ENCODE measurements at places on chromosomes 2 and 18. TPM values are rescaled to one million over a fixed set of nuclear protein-coding genes. Genes with fewer than 3 reads are reported as not detected.

The C2orf80 gene
- not detected for total RNA-seq

The SCG2 gene
- total RNA-seq = not detected

The STAMBP gene
- 52.2 TPM for total RNA-seq

The MAB21L4 gene
- 0.14 TPM for total RNA-seq

The BCL2 gene
- 0.83 TPM for total RNA-seq

The ZNF521 gene
- 18.0 TPM for total RNA-seq

The TRIM43 gene
- not detected for total RNA-seq

The CABLES1 gene
- total RNA-seq = 2.0 TPM

The KRTCAP3 gene
- total RNA-seq = 1.5 TPM

The WDR33 gene
- total RNA-seq = 43.7 TPM

The PPP1R1C gene
- 1.9 TPM for total RNA-seq

The TTN gene
- total RNA-seq = under 0.01 TPM

The TEKT4 gene
- not detected for total RNA-seq

The RFX8 gene
- 0.82 TPM for total RNA-seq

The B3GNT7 gene
- 7.3 TPM for total RNA-seq
